Frontal cortex (tissue), 4 donors: ENCODE measurements at places on chromosomes 5 and 9. TPM values are rescaled to one million over a fixed set of nuclear protein-coding genes. Genes with fewer than 3 reads are reported as not detected.

DNA sequence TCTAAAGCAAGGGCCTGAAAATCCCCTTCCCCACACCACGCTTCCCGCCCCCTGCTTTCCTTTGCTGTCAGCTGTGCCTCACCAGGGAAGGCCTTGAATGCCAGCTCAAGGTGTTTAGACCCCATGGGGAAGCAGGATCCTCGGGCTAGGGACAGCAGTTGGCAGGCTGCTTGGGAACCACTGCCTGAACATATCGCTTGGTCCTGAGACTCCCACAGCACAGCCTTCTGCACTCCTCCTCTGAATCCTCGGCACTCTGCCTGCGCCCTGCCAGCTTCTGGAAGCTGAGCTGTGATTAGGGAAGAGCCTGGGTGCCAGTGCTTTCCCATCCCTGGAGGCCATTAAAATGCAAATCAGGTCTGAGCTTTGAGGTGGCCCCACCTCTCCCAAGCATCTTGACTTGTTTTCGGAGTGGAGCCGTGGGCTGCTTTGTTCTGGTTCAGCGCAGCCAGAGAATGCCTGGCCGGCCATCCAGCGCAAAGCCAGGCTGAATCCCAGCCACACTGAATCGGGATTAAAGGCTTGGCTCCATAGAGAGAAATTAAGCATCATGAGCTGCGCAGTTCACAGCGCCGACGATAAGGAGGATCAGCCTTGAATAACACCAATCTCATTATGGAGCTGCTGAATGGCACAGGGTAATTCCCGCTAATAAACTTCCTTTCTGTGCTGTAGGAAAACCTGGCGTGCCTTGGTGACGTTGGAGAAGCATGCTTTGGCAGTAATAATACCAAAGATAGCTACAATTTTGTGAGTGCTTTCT is 40.0 kb downstream of the AMBP start:
- no peak for DNase-seq

Gene SCGB3A2
- total RNA-seq = not detected

DNA sequence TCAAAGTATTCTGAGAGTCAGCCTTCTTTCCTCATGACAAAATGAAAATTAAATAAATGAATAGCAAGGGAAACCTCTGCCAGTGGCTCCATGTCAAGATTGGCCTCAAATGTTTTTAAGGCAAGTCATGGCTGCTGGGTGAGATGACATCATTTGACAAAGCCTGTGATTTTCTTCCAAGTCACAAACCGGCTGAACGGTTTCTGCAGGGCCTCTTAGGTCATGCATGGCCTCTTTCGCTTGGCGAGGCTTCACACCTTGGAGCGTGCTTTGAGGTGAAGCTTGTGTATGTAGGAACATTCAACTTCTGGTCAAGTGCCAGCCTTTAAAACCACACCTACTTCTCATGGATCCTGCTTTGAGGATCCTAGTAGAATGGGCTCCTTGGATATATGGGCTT is 161.0 kb upstream of the ZNF618 start:
- DNase-seq = no peak

DNA sequence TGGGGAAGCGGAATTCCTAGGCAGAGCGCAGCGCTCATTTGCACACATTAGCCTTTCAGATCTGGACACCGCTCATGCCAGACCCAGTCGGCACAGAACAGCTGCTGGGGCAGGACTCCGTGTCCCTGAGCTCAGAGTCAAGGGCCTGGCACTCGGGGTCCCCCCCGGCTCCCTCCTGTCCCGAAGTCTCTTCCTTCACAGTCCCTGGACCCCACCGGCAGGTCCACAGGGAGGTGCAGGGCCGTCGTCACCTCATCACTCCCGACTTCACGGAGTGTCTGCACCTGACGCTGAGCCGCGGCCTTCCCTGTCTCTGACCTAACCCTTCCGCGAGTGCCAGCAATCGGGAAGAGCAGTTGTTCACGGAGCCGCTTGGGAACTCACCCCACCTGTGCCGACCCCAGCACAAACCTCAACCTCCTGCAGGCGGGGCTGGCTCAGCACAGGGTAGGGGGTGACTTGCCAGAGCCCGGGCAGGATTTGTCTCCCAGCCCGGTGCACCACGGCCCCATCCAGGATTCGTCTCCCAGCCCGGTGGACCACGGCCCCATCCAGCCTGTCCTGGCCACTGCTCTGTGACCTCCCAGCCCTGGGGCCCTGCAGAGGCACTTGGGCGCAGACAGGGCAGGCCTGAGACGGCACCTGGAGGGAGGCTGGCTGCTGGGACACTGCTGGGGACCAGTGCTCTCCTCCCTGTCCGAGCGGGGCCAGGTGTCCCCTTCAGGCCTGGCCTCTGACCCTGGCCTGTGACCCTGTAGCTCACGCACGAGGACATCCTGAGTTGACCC is 9.9 kb upstream of the SLC9A3 start:
- no peak for DNase-seq

GRCh38 chr9:35606726-35607125 is 1.7 kb downstream of the TESK1 start:
- DNase-seq = peak; percentile 20

Gene IL13
- not detected for total RNA-seq

DNA sequence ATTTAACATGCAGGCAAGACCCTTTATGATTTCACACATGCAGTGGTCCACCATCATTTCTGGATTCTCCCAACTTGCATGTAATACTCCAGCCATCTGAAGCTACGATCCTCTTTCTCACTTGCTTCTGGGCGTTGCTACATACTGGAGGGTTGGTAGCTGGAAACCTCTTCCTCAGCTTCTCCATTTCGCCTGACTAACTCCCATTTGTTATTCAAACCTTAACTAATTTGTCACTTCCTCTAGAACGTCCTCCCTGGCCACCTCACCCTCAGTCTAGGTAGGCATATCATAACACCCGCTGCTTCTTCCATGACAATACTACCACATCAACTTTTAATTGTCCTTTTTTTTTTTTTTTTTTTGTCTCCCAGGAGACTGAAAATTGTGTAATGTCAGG is 72.6 kb upstream of the EQTN start:
- DNase-seq = no peak

Gene PCA3
- 0.82 TPM for total RNA-seq

DNA sequence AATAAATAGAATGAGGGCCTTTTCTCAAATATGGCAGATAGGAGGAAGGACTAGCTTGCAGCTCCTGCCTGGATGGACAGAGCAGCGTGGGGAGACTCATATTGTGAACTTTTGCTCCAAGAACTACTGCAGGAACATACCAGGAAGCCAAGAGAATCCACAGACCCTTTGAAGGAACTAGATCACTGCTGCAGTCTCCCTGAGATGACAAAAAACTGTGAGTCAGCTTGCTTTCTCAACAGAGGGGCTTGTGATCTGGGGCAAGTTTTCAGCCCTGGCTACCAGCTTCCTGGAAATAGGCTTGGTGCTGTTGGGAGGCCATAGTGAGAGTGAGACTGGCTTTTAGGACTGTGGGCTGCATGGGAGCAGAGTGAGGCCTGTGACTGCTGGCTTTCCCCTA is 170.6 kb upstream of the TRIM32 start:
- DNase-seq = no peak

DNA sequence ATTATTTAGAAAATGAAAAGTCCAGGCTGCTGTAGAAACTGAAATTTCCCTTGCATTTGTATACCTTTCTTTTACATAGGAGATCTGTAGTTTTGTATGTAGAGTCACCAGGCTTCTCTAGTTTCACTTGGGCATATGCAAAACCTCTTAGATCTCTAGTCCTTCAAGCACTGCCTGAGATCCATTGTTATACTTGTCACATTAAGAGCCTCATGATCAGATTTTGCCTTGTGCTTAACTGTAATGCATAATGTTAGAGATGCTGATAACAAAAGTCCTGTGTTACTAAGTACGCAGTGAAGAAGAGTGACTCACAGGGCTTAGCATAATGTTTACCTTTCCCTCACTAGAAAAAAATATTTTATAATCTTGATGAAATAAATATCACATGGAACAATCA is 250.2 kb downstream of the CYLC2 start:
- no peak for DNase-seq

DNA sequence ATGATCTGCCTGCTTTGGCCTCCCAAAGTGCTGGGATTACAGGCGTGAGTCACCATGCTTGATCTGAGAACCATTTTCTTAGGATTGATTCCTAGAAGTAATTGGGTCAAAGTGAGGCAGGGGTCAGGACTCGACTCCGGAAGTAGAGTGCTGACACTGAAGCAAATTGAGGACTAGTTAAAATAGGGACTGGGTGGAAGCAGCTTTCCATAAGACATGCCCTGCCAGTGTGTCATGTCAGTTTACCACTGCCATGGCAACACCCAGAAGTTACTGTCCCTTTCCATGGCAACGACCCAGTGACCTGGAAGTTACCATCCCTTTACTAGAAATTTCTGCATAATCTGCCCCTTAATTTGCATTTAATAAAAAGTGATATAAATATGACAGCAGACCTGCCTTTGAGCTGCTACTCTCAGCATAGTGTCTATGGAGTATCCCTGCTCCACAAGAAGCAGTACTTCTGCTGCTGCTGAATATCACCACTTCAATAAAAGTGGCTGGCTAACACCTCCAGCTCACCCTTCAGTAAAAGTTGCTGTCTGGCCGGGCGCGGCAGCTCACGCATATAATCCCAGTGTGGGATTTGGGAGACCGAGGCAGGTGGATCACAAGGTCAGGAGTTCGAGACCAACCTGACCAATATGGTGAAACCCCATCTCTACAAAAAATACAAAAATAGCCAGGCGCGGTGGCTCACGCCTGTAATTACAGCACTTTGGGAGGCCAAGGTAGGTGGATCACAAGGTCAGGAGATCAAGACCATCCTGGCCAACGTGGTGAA is 47.8 kb upstream of the JADE2 start:
- DNase-seq = no peak

Gene GOLGA1
- total RNA-seq = 14.3 TPM

GRCh38 chr9:135343837-135344522 is 135.6 kb upstream of the PPP1R26 start:
- peak; percentile 65 for DNase-seq

Gene OGN
- 17.5 TPM for total RNA-seq

DNA sequence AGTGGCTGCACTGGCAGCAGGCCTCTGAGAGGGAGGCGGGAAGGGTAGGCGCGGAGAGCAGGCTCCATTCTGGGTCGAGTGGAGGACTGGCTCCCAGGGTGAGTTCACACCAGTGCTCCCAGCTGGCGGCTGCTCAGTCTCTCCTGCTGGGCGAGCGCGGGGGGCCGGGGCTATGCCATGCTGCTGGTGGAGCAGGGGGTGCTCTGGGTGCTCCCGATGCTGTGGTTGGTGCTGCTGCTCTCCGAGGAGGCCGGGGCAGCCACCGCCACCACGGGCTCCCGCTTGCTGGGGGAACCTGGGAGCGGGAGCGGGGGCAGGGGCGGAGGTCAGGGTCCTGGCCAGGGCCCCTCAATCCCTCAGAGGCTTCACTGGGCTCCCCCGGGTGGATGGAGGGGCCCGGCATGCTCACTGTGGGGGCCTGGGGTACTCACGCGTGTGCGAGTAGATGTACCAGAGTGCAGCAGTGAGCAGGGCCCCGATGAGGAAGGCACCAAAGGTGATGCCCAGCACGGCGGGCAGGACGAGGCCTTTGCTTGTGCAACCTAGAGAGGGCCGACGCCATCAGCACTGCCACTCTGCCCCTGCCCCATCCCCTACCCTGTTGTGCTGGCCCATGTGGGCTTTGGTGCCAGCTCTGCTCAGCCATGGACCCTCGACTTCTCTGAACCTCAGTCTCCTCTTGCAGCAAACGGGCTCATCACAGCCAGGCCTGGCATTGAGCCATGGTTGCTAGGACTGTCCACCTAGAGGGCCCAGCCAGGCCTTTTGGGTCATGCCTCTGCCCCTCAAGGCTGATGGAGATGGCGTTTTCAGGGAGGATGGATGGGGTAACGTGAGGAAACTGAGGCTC is 13.1 kb downstream of the FPGS start:
- DNase-seq = no peak

GRCh38 chr5:154092356-154093141 is 53.8 kb downstream of the MFAP3 start:
- no peak for DNase-seq

Gene FOXD1
- total RNA-seq = 0.82 TPM

Gene PCDHA10
- total RNA-seq = 10.6 TPM

GRCh38 chr9:93090091-93090655 is 5.8 kb upstream of the CARD19 start:
- DNase-seq = no peak

DNA sequence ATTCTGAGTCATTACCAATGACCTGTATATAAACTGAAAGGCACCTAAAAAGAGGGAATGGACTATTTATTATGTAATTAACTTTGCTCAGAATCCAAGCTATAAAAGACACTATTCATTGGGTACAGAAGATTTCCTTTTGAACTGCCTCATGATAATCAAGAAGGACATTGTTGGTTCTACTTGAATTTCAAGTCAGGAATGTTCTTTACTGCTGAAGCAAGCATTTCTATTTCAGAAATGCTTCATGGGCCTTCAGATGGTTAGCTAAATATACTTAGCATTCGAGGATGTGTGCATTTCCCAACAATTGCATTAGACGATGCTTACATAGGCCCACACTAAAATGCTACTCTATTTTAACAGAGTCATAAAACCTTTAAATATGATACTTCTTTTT is 658.2 kb upstream of the DMAC1 start:
- DNase-seq = no peak

GRCh38 chr5:109053995-109054417 is 306.3 kb downstream of the FER start:
- DNase-seq = no peak

GRCh38 chr5:161481922-161482321 is 64.6 kb downstream of the GABRB2 start:
- no peak for DNase-seq

DNA sequence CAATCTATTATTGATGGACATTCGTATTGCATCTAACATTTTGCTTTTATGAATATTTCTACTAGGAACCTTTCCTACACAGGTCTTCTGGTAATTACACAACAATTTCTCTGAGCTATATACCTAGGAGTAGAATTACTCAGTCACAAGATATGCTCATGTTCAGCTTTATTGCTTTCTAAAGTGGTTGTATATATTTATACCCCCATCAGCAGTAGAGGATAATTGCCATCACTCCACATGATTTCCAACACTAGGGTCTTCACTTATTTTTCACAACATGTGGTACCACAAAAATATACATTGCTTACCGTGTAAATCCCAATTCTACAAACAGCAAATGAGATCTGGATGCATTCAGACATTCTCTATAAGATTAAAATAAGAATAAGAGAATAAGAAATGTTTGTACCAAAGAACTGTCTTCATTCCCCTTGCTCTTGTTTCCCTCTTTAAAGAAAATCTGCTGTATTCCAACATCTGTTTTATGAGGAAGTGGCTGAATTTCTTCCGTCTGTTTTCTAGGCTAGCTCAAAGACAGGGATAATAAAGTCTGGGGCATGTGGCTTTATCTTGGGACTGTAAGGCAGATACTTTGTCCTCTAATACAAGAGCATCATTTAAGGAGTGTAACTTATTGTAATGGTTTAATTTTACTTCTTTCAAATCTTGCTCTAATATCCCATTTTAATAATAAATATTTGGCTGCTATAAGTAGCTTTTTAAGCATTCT is 28.2 kb downstream of the ARL15 start:
- no peak for DNase-seq

Gene HTR4
- 1.2 TPM for total RNA-seq
